Sigmoid colon (tissue), 7 donors: ENCODE measurements at places on chromosomes 5 and 9.

- no peak for DNase-seq
These were observed 45.6 kb downstream of the APTX start for GRCh38 chr9:32955655-32956478.

DNA sequence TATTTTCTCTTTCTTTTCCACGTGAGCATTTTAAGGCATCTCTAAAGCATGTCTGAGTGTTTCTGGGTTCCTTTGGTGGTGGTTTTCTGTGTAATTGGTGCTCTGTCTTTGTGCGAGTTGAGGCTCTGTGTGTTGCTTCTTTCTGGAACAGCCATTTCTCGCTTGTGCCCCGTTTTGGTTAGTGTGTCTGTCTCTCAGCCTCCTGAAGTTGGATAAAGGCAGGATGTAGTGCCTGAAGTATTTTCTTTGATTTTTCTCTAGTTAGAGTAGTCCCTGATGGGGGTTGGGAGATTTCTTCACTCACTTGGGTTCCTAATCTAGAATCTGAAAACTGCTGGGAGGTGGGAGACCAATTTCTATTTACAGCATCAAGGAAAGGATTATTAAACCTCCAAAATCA, 129.7 kb upstream of the TMEM161B start:
- no peak for DNase-seq

DNA sequence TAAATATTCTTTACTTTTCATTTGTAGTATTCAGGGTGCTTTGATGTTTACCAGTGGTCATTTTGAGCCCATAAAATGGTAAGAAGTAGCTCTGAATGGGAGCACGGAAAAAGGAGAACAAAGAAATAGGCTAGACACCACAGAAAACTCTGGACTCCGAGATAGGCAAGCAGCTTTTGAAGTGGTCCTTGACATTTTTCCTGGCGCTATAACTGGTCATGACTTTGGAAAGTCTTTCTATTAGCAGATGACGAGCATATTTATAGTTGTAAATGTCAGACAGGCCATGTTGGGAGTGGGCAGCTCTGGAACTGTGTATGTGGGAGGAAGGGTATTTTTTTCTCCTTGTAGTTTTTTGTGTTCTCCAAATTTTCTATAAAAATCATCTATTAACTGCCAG, 126.1 kb upstream of the POC5 start:
- DNase-seq = no peak

DNA sequence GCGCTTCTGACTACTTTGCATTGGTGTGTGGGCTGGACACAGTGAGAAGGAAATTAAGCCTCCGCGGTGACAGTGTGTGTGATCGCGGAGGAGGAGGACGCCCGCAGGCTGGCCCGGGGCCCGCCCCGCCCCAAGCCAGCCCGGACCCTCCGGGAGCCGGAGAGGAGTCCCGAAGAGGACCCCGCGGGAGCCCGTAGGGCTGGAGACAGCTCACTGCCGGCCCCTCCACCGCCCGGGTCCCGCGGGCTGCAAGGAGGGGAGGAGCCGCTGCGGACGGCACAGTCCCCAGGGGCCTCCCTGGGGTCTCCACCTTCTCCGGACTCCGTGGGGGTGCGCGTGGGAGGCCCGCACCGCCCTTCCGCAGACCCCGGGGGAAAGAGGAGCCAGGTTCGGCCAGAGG, 146.4 kb upstream of the ERCC6L2 start:
- DNase-seq = no peak

GRCh38 chr5:107717816-107718215, 47.1 kb upstream of the EFNA5 start:
- DNase-seq = no peak

DNA sequence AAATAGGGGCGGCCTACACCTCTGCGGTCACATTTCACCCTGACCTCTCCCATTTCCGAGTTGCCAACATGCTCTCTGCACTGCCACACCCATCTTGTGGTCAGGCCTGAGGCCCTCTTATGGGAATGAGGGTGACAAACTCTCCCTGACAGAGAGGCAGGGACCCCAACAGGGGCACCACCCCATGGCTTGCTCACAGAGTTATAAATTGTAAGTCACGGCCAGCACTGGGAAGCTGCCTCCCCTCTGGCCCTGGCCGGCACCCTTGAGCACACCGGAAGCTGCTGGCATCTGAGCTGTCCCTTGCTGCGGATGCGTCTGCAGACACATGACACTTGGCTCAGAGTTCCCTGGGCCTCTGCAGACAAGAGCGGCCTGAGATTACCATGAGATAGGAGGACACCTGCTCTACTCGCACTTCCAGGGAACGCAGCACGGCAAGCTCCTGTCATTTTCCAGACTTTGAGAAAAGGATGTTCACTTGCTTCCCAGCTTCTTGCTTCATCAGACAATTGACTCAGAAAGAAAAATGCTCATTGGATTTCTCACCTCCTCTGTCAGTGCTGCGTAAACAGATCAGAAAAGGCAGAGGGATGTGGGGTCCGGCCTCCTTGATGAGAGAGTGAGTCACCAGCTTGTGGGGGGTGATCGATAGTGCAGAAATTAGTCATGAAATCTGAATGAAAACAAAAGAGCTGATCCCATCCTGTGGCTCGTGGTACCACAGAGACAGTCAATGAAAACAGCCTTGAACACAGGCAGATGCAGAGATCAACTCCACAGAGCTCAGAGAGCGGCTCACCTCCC, 269.8 kb downstream of the SYK start:
- no peak for DNase-seq

DNA sequence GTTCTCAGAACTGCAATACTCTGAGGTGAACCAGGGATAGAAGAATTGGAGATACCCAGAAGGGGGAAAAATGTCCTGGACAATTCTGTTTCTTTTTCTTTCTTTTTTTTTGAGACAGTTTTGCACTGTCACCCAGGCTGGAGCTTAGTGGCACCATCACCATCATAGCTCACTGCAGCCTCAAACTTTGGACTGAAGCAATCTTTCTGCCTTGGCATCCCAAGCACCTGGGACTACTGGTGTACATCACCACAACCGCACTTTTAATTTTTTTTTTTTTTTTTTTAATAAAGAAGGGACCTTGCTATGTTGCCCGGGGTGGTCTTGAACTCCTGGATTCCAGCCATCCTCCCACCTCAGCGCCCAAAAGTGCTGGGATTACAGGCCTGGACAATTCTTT, 1.9 kb downstream of the EMB start:
- no peak for DNase-seq

- DNase-seq = no peak
These were observed 36.1 kb upstream of the NXNL2 start for GRCh38 chr9:88498880-88499279.

DNA sequence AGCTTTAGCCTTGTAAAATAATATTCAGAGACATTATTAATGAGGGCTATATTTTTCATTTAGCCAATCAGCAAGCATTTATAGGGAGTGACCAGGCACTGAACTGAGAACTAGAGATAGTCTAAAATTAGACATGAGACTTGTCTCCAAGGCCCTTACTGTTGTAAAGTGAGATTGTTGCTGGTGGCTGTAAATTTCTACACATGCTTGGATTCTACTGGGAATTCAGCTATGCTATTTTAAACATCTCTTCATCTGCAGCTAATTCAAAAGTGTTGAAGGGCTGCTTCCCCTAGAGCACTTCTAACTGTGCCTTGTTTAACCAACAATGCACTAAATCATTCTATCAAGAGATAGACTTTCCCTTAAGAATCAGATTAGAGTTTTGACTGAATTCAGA, 67.4 kb downstream of the CHSY3 start:
- DNase-seq = no peak

DNA sequence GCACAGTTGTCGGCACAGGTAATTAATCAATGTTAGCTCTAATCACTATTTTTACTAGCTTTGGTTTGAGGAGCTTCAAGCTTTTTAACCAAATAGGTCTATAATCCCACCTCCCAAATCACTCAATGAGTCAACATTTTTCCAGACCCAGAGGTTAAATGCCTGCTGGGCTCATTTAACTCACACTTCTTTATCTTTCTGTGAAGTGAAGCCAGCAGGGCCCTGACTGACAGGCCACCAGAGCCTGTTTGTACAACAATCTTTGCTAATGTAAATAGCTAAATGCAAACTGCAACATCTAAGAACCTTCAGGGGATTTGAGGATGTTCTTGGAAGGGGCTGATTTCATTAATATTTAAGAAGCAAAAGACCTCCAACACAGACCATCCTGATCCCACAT, 98.4 kb upstream of the NREP start:
- no peak for DNase-seq

GRCh38 chr5:141608046-141608445, 10.8 kb downstream of the DIAPH1 start:
- DNase-seq = no peak

DNA sequence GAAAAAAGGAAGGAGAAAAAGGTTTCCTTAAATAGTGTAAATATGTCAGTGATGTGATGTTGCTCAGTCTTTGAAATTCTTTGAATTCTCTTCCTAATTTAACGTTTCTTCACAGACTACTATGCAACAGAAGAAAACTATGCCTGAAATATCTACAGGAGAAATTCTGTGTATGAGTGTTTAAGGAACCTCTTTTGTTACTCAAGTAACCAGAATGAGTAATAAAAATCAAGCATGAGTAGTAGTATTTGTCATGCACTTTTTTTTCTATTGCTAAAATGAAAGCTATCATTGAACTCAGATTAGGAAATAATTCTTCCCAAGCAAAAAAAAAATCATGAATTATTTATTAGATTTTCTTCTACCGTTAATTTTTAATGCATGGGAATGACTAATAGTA, 20.3 kb upstream of the THG1L start:
- no peak for DNase-seq

DNA sequence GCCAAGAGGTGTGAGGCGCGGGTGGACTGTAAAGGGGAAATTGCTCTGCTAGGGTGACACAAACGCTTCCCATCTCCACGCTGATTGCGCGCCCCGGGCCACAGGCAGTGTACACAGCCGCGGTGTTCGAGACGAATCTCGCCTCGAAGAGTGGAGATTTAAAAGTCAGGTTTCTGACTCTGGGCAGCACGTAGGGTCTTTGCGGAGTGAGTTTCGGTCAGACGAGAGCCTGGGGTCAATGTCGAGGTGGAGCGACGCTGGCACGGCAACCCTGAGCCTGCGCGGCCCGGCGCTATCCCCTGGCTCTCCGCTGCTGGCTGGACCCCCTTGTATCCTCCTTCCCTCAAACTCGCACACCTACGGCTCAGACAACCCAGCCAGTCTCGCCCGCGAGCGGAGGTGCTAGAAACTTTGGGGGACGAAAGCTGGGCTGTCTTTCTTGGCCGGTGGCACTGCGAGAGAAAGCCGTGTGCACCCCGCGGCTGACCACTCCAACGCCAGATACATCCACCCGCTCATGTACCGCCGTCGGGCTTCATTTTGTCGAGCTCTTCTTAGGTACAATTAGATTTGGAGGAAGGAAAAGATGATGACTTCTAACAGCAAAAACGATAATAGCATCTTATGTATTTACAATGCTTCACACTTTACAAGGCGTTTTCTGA, 5.4 kb upstream of the FOXB2 start:
- DNase-seq = no peak

DNA sequence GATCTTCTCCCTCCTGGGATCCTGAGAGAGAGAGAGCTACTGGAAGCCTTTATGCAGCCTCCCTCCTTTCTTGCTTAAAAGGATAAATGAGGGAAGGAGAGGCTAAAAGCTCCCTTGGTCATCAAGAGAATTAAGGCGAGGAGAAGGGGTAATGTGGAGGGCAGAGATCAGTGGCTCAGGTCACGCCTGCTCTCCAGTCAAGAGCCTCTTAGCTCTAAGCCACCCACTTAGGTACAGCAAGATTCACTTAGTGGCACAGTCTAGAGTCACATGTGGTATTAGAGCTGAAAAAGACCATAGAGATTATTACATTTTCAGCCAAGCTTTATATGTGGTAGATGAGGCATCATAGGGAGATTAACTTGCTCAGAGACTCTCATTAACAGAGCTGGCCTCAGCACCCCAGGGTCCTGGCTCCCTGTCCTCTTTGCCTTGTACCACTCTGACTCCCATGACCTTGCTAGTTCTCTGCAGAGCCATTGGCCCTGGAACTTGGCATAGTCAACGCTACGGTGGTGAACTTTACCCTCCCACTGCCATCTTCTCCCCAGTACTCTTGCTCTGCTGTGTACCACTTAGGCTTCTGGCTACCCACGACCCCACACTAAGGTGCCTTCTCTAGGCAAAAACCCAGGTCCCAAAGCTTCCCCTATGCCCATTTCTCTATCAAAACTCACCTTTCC, 37.6 kb downstream of the MFAP3 start:
- no peak for DNase-seq

DNA sequence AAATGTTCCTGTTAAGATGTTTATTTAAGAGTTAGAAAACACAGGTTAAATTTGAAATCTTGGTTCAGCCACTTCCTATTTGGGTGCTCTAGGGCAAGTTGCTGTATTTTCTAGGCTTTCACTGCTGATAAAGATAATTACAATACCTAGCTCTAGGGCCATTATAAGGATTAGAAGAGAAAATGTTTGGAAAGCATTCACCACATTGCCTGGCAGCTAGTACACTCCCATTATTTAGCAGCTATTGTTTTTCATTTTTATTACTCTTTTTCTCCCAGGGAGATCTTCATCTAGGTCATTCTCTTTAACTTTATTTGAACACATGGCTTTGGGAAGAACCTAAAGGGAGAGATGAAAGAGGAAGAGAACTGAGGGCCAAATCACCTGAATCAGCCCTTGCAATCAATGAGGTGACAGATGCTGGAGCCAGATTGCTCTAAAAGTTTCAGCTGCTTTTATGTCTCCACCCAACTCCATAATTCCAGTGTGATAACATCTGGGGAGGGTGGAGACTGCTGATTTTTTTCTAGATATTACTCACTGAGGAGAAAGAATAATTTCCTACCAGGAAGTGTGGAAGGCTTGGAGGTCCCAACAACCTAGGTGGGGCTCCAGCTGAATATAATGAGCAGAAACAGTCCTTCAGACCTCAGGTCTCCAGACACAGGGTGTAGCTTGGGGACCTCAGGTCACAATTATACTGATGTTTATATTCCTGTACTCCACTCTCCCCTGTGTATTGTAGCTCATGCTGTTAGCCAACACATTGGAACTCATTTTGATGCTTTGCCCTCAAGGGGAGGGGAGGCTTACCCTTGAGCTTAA, 640.0 kb downstream of the RAB3C start:
- DNase-seq = no peak

- DNase-seq = no peak
These were observed 694.9 kb downstream of the ISL1 start for GRCh38 chr5:52077941-52078815.

GRCh38 chr5:77751328-77752023, 24.7 kb downstream of the TBCA start:
- no peak for DNase-seq

- peak; percentile 62 for DNase-seq
These were observed 16.2 kb downstream of the GPR21 start for GRCh38 chr9:123049589-123050222.
